NCI-H2107 (cell line): ENCODE measurements at places on chromosomes 7 and 10.

DNA sequence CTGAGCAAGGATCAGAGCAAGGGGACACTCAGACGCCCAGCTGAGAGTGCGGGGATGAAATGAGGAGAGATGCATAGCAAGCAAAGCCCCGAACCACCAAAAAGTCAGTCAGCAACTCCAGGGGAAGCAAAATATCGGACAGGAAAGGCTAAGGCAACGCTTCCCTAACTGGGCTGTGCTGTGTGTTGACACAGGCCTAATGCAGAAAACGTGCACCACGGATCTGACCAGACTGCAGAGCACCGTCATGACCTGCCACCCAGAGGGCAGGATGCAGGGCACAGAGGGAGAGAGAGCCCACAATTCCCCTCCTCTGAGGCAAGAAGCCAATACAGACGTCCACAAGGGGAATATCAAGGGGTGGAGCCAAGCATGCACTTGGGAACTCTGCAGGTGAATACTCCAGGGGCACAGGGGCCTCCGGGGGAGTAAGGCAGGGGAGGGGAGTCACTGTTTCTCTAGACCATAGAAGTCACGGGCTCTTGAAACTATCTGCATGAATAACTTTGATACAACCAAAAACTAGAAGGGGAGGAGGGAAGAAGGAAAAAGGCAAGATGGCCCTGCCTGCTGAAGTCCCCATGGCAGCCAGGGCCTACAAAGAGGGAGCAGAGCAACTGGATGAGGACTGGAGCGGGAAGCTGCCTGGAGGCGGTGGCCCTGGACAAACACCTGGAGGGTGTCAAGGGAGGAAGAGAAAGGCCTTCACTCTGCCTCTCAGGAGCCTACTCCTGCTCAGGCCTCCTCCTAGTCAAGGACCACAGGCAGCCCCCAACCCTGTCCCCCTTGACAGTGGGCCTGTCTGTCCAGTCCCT is 26.2 kb downstream of the GRID1 start:
- DNase-seq = no peak

DNA sequence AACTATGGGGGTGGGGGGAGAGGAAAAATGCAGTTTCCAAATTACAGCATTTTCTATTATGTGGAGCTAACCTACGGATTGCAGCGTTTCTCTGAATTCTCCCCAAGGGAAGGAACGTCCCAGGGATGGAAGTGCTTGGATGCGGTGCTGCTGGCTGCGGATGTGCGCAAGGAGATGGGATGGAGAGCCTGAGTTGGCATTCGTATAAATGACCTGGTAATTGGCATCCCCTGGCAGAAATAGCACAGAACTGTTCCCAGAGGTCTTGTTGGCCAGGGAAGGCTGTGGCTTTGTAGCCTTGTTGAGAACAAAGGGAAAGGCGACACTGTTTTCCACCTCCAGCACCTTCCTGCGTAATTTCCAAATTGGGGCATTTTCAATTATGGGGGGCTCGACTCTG is 2.7 kb downstream of the ORAI2 start:
- DNase-seq = no peak

GRCh38 chr10:50406457-50407070 is 155.2 kb upstream of the ASAH2 start:
- no peak for DNase-seq

GRCh38 chr7:146661929-146662328 is 545.3 kb downstream of the CNTNAP2 start:
- no peak for DNase-seq

- DNase-seq = no peak
Observed at GRCh38 chr10:11849277-11849676, 26.1 kb downstream of the PROSER2 start.

GRCh38 chr7:38220452-38220851 is 42.4 kb downstream of the STARD3NL start:
- DNase-seq = no peak

GRCh38 chr10:131975003-131975402 is 6.7 kb downstream of the BNIP3 start:
- DNase-seq = no peak

- no peak for DNase-seq
Observed at GRCh38 chr7:128166603-128167041, 74.5 kb upstream of the LEP start.

GRCh38 chr10:43424416-43424815 is 12.5 kb upstream of the ZNF487 start:
- no peak for DNase-seq

GRCh38 chr10:71241114-71241829 is 28.9 kb downstream of the UNC5B start:
- no peak for DNase-seq

DNA sequence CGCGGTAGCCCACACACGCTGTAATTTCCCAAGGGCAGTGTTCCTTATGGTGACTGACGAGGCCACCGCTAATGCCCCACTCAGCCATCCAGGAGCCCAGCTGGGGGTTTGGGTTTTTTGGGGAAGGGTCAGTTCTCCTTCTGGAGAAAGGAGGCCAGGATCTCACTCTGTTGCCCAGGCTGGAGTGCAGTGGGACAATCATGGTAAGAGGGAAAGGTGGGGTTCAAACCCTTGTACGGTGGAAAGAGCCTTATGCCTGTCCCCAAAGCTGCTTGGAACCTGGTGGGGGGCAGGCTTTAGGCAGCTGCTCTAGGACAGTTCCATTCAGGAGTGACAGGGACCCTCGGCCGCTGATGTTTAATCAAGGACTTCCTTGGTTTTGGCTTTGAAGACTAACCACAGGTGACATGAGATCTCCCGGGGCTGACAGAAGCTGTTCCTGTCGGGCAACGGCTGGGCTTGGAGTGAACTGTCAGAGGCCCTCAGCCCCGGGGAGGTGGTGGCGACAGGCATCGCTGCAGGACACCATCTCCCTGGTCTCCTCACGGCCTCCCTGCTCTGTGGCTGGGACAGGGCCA is 84.5 kb downstream of the CARD11 start:
- no peak for DNase-seq

DNA sequence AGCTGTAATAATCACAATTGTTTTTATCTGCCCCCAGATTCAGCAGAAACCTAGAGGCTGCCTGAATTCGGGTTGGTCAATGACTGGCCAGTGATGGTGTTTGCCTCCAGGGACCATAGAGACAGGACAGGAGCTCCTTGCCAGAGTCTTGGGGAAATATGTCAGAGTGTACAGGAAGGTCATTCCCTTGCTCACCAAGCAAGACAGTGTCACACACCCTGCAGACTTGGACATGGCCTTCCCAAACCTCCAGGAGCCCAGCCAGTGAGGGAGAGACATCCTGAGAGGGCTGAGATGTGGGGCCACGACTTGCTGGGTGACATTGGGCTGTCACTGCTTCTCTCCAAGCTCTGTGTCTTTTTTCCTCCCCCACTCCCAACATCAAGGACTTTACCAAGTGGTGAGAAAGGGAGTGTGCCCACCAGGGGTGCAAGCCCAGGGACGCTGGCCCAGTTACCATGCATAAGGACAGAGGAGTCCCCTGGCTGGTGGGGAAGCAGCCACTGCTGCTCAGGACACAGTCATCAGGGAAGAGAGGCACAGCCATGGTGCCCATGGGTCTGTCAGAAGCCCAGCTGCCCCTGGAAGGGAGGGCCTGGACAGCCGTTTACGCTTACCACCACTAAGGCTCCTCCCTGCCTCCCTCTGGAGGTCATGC is 25.3 kb upstream of the C10orf53 start:
- no peak for DNase-seq

- no peak for DNase-seq
Observed at GRCh38 chr7:99767662-99768061, 16.3 kb downstream of the CYP3A4 start.

DNA sequence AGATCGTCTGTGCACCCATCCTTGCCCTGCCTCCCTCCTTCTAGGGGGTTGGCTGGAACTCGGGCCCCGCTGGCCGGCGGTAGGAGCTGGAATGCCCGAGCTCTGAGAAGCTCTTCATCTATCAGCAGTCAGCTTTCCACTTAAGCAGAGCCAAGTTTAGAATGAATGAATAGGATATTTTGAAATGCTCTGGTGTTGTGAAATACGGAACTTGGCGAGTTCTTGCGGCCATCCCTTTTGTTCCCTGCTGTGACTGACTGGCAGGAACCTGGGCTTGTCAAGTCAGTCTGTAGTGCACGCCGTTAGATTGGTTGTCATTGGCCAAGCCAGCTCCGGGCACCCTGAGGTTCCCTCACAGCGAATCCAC is 33.3 kb downstream of the FOXK1 start:
- no peak for DNase-seq

DNA sequence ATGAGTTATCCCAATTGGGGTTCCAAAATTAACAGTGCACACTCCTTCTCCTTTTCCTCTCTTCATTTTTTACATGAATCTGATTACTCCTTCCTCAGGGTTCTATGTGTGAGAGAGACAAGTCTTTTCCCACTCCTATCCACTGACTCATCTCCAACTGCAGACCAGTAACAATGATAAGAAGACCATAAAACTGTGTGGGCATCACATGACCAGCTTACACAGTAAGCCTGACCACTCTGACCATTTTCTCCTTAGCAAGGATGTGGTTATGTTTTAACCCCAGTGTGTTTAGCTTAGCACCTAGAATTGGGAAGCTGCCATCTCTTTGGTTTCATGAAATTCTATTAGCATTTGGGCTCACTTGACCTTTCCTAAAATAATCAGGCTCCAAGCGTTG is 145.0 kb upstream of the CALCR start:
- no peak for DNase-seq

GRCh38 chr7:102220229-102220850 is 66.3 kb upstream of the SH2B2 start:
- DNase-seq = no peak

DNA sequence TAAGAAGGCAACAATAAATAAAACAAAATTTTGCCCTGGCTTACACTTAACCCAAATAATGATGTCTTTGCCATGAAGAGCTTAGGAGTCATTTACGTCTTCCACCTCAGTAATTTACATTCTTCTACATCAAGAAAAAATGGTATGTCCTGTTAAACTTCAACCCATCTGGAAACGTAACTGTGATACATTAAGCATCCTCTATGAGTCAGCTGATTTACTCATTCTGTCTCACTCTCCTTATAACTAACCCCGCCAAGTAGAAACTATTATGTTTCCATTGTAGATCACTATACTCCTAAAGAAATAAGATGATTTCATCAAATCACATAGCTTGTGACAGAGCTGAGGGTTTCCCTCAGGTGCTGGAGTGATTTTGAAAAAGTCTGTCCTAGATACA is 330.7 kb downstream of the CDC14C start:
- no peak for DNase-seq

DNA sequence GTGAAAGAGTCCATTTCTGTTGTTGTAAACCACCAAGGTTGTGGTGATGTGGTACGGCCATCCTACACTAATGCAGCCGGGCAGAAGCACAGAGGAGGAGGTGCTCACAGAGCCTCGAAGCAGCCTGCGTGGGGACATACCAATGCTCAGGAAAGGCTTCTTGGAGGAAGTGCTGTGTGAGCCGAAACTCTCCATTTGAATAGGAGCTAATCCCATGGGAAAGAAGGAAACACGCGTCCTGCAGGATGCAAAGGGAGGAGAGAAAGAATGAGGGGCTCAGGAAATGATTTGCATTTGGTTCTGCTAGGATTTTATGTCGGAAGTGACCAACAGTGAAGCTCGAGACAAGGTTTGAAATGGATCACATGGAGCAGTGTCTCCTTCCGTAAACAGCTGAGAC is 477.9 kb upstream of the ANKRD30A start:
- no peak for DNase-seq

GRCh38 chr10:59098387-59098786 is 78.1 kb upstream of the PHYHIPL start:
- no peak for DNase-seq

DNA sequence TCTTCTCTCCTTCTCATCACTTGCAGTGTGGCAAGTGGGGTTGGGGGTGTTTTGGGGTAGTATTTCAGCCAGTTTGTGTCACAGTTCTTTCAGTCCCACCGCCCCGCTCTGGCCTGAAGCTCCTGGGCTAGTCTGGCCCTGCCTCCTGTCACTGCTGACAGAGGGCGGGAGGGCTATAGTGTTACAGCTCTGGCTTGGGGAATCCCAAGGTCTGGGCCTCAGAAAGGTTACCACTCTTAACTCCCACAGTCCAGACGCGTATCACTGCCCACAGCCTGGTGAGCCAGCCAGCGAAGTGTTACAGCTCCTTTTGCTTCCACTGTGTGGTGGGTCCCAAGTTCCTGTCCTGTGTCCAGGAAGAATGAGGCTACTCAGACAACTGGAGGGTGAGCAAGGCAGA is 56.0 kb downstream of the ZNF777 start:
- no peak for DNase-seq

- no peak for DNase-seq
Observed at GRCh38 chr10:71368643-71369042, 28.1 kb upstream of the CDH23 start.

GRCh38 chr10:113712755-113713639 is 33.3 kb downstream of the CASP7 start:
- no peak for DNase-seq

- no peak for DNase-seq
Observed at GRCh38 chr10:78634835-78635234, 433.9 kb upstream of the ZMIZ1 start.

GRCh38 chr7:36291387-36292316 is 98.0 kb upstream of the ANLN start:
- DNase-seq = peak; percentile 87

DNA sequence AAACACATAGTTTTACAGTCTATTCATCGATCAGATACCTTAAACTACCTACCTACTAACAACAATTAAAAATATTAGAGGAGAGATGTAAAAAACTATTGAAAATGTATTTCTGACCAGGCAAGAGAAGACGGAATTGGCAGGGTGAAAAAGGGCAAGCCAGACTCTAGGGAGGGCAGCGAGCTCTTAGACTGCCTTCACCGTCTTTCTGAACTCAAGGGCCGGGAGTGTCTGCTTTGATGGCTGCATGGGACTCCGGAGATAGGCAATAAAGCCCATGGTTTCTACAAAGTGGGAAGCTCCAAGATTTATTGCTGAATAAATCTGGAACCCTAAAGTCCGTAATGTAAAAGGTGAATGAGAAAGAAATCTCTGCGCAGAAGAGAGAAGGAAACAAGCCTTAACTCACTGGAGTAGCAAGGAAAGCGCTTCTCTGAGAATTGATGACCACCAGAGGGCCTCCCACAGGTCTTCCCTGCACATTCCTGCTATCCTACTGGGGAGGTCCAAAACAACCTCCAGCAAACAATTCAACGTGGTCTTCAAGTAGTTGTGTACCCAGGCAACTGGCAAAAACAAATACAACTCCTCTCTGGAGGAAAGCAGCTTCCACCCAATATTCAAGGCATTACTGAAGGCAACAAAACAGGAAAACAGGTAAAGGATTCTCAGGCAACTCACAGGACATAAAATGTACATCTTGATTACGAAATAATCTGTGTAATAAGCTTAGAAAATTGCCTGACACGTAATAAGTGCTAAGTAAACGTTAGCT is 181.3 kb downstream of the SDK1 start:
- DNase-seq = no peak

- DNase-seq = no peak
Observed at GRCh38 chr10:50360077-50360850, 108.9 kb upstream of the ASAH2 start.

GRCh38 chr10:88769384-88769783 is 9.6 kb downstream of the LIPN start:
- no peak for DNase-seq

DNA sequence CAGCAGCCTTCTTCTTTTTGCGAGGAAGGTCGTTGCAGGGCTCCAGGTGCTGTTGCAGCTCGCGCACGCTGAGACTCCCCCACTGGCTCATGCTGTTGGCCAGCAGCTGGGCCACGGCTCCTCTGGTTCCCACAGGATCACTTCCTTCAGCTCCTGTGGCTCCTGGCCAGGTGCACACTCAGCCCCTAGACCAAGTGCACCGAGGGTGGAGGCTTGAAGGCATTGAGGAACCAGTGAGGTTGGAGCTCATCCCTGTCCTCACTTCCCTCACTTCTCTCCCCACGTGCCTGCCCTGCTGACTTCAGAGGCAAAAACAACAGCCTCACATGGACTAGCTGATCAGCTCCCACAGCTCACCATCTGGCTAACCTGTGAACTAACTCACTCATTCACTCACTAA is 46.2 kb upstream of the ADRB1 start:
- no peak for DNase-seq
